ENCODE measurements at places on chromosomes 13 and 19.

DNA sequence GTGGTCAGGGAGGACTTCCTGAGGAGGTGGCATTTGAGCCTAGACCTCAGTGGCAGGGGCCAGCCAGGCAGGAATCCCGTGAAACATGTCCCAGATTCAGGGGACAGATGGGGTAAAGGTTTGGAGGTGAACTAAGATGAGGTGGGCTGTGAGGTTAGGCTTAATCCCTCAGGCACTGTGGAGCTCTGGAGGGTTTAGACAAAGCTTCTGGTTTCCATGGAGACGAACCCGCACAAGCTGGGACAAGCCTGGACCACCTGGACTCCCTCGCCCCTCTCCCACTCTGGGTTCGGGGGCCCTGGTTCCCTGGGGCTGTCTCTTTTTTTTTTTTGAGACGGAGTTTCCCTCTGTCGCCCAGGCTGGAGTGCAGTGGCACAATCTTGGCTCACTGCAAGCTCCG is 15.7 kb downstream of the TJP3 start:
- DNase-seq, result no peak

DNA sequence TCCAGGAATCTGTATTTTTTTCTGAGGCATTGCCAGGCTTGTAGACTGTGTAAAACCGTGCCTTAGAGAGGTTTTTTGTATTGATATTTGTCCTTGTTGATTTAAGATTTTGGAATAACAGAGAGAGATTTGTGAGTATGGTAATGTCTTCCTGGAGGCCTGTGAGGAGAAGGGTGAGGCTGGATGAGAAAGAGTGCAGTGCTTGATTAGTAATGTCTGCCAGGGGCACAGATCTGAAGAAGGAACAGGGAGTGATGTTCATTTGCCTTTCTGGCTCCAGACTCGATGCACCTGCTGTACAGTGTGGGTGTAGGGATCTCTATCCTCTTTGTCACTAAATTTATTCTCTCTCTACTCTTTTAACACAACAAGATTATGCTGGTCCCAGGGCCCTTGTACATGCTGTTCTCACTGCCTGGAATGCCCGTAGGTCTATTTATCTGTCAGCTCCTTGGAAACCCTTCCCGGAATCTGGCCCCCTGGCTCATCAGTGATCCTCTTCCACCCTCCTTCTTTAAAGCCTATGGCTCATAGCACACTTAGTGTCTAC is 4.2 kb downstream of the FIZ1 start:
- DNase-seq, result no peak

DNA sequence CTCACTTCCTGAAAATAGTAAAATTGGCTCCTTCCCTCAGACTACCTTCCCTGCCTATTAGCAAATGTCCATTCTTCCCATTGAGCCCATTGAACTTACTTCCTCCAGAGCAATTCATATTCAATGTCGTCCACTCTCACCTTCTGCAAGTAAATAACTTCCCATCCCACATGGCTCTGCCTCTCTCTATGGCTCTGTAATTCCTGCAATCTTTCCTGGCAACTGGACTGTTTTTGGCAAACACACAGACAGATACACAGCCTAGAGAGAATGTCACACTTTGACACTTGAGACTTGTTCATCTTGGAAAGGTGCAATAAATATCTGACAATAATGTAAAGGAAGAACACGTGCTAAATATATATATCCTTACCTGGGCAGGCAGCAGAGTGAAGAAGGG is 18.3 kb downstream of the UQCRFS1 start:
- DNase-seq, result no peak

- DNase-seq, result no peak
These were observed 84.9 kb downstream of the USP12 start for GRCh38 chr13:27086599-27087265.

DNA sequence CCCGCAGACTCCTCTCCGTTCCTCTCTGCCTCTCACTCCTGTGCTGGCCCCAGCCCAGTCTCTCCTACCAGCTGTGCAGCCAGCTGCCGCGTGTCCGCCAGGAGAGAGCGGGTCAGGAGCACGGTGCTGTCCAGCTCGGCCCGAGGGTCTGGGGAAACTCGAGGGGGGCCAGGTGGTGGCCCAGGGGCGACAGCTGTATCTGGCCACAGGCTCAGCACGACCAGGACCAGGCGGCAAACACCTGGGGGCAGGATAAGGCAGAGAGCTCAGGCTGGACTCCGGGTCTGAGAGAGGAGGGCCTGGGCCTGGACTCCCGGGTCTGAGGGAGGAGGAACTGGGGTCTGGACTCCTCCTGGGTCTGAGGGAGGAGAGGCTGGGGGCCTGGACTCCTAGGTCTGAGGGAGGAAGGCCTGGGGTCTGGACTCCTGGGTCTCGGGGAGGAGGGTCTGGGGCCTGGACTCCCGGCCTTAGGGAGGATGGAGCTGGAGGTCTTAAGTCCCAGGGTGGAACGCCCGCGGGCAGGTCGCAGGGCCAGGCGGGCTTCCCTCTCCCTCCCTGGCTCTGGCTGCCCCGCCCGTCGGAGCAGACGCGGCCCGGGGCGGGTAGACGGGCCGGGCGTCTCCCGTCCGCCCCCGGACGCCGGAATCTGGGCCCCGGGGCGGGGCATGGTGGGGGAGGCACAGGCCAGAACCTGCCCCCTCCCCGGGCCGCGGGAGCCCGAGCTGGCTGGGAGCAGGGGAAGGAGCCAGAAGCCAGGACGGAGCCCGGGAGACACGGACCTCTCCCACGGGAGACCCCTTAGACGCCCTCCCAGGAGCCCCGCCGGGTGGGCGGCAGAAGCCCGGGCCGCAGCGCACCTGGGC is 1.3 kb downstream of the IL11 start:
- DNase-seq, result no peak

DNA sequence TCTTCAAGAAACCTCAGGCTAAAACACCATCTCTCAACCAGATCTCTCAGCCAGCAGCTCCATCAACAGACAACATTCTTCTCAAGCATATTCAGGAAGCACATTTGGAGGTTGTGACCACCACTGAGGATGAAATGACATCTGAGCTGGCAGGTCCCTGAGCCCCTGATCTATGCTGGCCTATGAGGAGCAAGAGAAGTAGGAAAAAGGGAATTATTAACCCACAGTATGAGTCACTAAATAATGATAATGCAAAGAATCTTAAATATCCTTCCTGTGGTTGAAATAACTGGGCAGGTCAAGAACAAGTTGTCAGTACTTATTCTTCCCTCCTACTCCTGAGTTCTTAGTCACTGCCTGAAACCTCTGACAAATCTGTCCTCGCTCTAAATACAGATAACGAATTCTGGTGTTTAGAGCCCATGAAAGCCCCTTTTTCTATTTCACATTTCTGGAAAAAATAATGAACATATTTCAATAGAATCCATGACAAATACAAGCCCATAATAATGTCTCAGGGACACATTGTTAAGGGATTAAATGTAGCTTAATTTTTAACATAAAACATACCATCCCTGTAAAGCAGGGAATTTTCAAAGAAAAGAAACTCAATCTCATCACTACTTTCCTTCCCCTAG is 225.8 kb upstream of the IRS2 start:
- DNase-seq, result no peak

DNA sequence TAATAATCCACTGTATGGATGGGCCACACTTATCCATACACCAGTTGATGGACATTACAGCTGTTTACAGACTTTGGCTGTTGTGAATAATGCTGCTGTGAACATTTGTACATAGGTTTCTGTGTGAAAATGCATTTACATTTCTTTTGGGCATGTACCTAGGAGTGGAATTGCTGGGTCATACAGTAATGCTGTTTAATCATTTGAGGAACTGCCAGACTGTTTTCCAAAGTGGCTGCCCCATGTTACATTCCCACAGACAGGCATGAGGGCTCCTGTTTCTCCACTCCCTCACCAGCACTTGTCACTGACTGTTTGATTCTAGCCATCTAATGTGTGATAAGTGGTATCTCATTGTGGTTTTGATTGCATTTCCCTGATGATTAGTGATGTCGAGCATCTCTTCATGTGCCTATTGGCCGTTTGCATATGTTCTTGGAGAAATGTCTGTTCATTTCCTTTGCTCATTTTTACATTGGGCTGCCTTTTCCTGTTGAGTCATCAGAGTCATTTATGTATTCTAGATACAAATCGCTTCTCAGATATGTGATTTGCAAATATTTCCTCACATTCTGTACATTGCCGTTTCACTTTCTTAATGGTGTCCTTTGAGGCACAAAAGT is 12.8 kb downstream of the TMEM255B start:
- no peak for DNase-seq

GRCh38 chr19:4504891-4505569 is 13.3 kb downstream of the PLIN4 start:
- DNase-seq, result no peak

DNA sequence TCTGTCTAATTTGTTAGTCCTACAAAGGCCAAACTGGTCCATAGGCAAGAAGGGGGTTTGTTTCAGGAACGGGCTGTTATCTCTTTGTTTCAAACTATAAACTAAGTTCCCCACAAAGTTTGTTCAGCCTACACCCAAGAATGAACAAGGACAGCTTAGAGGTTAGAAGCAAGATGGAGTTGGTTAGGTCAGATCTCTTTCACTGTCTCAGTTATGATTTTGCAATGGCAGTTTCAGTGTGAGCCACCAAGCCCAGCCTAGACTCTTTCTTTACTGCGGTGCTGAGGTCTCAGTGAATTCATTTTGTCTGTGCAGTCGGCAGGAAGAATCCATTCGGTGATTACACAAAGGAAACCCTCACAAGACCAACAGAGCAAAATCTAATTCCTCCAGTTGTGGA is 56.6 kb upstream of the ABCC4 start:
- no peak for DNase-seq

DNA sequence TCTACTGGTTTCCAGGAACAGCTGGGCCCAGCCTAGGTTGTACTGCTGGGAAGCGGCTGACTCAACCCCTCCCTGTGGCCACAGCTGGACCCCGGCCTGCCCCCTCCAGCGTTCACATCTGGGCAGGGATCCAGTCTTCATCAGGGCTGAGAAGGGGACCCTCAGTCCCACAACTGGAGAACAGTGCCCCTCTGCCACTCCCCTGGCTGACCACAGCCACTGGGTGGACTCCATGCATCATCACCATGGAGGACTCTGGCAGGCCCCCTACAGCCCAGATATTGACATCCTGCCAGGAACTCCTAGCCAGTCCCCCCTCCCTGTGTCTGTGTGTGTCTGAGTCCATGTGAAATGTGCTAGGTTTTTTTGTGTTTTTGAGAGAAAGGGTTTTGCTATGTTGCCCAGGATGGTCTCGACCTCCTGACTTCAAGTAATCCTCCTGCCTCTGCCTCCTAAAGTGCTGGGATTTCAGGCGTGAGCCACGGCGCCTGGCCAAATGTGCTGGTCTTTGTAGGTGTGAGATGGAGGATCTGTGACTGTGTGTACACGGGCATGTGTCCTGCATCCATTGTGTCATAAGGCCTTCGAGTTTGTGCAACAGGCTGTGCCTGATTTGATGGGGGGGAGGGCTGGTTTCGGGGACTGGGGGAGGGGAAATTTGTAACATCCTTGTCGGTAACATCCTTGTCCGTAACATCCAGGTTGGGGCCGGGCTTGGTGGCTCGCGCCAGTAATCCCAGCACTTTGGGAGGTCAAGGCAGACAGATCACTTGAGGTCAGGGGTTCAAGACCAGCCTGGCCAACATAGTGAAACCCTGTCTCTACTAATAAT is 4.0 kb upstream of the HOOK2 start:
- DNase-seq, result no peak

- no peak for DNase-seq
These were observed 131.8 kb downstream of the IRS2 start for GRCh38 chr13:109654341-109655205.

- DNase-seq, result no peak
These were observed 81.9 kb downstream of the IPO5 start for GRCh38 chr13:98035373-98035772.

DNA sequence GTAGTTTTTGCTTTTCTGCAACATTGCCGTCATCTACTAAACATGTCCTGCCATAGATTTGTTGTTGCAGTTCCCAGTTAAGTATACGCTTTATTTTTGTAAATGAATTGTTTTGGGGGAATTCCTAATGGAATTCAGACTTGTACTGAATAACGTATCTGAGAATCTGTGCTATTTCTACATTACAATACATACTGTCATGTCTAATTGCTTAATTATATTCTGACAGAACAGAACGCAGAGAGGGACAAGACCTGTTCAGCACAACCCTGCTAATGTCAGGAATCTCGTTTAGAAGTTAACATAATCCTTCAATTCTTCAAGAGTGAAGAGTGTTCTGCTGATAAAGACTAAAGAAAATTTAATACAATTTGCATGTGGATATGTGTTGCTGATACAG is 861.1 kb upstream of the KLHL1 start:
- no peak for DNase-seq

Data from cerebellar nuclear complex (tissue), 1 donor.